ENCODE measurements at places on chromosomes 3 and 15. TPM values are rescaled to one million over a fixed set of nuclear protein-coding genes. Genes with fewer than 3 reads are reported as not detected.

DNA sequence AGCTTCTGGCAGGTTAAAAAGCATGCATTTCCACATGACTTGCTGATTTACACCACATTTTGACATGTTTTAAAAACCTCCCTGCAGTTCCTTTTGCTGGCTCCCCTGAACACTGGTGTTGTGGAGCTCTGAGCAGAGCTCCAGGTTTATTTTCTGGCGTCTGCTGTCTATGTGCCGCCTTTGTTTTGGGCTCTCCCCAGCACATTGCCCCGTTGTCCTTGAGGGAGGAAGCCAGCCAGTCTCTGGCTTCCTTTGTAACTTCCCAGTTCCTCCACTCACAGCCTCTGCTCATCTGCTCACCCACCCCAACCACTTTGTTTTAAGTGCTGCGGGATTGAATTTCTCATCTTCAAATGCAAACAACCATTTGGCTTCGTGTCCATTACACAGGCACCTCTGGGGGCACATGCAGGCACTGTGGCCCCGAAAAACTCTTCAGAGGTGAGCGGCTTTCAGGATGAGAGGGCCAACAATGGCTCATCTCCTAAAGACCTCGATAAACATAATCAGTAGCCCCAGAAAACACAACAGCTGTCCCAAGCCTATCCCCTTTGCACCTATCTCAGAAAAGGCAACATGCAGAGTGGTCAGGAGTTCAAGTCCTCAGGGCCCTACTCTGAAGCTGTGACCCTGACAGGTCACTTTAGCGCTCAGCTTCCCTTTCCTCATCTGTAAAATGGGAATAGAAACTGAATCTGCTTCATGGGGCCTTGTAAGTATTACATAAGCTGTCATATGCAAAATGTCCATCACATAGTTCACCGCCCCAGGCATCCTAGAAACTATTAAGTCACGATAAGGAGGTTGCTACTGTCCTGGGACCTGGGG is 1.3 kb upstream of the MEF2A start:
- DNase-seq = no peak

DNA sequence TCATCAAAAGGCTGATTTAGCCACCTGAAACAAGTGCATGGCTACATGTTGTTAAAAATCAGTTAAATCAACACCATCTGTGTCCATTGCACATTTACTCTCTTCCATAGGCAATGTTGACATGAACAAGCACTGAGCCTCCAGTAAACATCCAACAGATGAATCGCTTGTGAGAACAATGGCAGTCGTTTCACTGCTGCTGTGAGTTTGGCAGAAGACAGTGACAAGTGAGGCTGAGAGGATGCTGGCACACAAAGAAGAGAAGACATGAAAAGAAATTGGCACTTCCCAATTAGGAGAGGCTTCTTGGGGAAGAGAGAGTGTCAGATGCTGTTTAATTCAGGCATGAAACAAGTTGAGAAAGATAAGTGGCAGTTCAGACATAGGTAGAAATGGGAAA is 227.4 kb upstream of the STT3B start:
- DNase-seq = no peak

GRCh38 chr3:48899273-48899672 is 591 bp upstream of the SLC25A20 start:
- no peak for DNase-seq

The UCN2 gene
- total RNA-seq = 0.29 TPM

All from H4 (cell line).